Activated CD4-positive, alpha-beta memory T cell treated with anti-CD3 and anti-CD28 coated beads, Interleukin-2, amount 10 ng/mL, durations not matched to agents 7 days and 5 days (primary cell): ENCODE measurements at places on chromosomes 2 and 18.

DNA sequence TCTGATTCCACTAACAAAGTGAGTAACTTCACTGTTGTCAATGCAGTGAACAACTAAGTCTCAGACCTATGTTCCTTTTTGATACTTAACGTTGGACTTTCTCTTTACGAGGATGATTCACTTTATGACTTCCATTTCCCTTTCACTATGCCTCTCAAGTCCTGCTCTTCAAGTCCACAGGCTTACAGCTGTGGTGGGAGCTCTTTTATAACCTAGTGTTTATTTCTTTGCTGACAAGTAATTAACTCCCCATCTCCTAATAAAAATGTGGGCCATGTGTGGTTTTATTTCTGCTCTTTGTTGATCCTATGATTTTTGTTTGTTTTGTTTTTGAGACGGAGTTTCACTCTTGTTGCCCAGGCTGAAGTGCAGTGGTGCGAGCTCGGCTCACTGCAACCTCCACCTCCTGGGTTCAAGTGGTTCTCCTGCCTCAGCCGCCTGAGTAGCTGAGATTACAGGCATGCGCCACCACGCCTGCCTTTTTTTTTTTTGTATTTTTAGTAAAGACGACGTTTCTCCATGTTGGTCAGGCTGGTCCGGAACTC, 142.1 kb downstream of the USP34 start:
- no peak for DNase-seq

- DNase-seq = no peak
These were observed 376.4 kb upstream of the ZEB2 start for GRCh38 chr2:144896341-144896740.

DNA sequence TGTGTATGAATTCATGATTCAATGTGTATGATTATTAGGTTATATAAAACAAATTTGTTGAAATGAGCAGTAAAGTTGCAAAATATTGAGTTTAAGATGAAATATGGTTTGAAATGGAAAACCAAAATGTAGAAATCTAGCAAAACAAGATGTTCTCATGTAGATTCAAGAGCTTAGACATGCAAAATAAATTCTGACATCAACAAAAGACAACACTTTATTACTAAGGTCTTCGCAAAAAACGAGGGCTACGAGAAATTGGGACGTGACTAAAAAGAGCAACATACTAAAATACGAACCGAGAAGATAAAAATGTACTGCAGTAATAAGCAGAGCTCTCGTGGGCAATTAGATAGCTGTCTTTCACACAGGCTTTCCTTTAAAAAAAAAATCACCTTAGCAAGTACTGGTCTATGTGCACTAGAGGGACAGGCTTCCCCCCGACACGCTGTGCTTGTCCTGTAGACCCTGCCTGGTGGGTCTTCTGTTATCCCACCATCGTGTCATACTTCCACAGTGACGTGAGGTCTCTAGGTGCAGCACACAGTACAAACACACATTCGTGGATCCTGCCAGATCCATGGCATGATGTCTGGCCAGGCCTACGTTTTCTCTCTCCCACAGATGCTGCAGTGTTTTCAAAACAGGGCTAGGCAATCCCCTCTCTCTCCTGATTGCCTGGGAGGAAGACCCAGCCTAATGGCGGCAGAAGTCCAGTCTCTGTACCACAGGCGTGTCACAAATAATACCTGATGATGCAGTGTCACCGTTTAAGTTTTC, 240.8 kb downstream of the TCF4 start:
- no peak for DNase-seq

DNA sequence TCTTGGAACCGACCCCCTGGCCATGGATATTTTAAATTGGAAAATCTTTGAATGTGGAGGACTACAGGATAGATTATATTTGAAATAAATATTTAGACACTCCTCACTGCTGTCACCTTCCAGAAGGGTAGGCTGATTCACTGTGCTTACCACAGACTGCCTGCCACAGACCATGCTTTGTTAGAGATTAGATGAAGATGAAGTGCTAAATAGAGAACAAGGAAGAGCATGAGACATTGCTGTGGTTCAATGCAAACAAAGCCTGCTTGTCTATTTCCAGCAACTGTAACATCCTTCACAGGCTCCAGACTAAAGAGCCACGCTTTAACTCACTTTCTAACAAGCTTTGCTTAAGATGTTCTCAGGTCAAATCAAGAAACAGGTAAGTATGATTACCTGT, 81.0 kb upstream of the TMEM17 start:
- DNase-seq = no peak

DNA sequence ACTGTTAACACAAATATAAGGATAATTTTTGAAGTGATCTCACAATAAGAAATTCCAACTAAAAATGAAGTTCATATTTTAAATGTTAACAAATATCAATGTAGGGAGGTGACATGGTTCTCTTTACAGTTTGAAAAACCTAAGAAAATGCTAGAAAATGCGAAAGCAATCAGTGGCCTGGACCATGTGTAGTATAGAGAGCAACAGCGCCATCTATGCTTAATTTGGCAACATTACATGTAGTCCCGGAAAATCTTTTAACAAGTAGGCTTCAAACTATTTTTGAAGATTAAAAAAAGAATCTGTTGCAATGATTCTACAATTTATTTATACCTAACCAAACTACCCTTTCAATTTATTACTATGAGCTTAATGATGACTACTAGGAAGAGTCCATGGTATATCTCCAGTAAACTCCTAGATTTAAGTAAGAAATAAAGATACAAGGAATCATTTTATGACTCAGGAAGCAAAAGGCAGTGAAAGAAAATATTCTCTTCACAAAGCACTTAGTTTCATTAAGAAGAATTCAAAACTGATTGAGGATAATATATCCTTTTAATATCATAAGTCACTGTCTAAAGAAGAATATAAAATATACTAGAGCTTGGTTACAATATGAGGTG, 33.3 kb downstream of the NDUFA10 start:
- peak; percentile 25 for DNase-seq

GRCh38 chr2:55888936-55889335, 34.6 kb downstream of the EFEMP1 start:
- no peak for DNase-seq

DNA sequence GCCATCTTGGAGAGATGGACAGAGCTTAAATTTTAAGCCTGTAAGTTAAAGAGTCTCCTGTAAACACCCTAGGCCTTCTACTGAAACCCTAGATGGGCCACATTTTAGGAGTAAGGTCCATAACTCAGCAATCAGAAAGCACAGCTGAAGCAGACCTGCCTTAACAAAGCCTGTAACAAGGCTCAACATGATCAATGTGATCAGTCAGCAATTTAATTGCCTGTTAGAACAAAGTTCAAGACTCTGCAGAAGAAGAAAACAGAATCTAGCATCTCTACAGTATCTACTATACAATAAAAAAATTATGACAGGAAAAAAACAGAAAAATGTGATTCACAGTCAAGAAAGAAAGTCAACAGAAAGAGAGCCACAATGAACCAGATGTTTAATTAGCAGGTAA, 27.1 kb downstream of the SEPTIN10 start:
- DNase-seq = no peak

DNA sequence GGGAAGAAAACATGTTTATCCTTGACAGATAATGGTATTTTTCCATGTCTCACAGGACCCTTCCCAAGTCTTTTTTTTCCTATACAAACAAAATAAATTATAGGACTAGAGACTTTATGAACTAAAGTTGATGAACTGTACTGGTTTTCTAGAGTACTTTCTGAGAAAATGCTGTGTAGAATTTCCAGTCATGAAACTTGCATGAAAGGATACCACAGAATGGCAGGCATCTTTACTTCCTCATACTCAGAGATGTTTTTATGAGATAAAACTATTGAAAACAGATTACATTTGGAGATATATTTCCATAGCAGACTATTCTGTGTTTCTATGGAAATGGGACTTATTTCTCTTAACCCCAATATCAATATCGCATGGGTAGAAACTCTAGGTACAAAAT, 403.5 kb downstream of the PARD3B start:
- DNase-seq = no peak

DNA sequence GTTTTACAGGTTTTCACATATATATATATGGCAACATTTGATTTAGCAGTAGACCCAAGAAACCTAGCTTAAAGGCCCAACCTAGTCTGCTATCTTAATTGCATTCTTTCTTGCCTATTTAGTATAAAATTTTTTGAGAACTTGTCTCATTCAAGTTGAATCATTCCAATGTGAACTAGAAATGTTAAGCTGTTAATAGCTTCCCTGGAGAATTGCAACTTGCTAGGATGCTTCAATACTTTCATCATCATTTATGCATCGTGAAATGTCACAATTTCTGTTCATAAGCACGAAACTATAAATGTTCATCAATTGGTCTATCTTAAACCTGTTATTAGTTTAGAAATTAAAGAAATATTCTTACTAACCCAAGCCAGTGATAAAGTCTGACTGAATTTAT, 217.6 kb downstream of the BABAM2 start:
- DNase-seq = no peak

DNA sequence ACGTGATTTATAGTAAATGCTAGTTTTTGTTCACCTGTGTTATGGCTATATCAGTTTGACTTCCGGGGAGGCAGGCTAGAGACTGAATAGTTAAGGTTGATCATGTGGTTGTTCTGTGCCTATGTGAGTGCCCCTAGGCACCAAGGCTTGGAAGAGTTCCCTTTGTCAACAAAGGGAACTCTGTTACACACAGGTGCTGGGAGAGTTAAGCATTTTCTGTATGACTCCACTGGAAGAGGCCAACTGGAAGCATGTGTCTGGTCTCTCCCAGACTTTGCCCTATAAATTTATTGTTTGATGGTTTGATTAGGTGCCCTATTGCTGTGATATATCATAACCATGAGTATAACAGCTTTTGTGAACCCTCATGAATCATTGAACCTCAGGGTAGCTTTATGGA, 63.8 kb downstream of the ARL6IP6 start:
- no peak for DNase-seq

- DNase-seq = no peak
These were observed 202.1 kb upstream of the REV1 start for GRCh38 chr2:99691926-99692325.

DNA sequence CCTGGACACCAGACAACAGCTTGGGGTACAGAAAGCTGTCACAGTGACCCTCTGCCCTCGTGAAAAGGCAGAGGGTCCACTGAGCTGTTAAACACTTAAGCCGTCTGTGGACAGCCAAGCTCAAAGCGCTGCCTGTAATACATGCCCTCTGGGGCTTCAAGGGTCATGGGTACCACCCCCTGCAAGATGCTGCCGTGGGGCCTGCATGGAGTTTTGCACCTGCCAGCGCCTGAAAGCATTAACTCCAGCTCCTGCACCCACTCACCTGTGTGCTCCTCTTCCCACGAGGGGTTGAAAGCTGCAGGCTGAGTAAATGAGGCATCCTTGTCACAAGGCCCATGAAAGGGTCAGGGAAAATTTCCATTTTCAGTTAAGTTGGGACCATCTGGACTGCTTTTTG, 70.6 kb upstream of the PHLPP1 start:
- no peak for DNase-seq

DNA sequence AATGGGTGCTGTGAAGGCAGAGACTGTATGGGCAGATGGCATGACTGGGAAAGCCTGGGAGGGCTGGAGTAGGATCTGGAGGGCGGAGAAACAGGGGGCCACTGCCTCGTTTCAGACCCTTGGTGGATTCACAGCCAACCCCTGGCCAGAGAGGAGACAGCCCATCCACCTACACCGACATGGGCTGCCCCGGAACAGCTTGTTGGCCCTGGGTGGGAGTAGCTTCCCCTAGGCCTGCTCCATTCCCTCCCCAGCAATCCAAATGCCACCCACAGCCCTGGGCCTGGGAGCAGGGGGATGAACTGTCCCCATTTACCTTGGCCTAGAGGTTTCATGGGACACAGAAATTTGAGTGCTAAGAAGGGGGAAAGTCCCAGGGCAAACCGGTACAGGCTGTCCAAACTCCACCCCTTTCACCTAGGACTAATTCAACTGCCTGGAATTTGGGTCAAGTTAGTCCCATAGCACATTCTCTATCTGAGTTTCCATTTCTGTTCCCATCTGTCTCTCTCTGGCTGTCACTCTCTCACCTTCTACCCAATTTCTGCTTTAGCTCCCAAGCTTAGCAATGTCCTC, 37.0 kb downstream of the LBH start:
- no peak for DNase-seq

DNA sequence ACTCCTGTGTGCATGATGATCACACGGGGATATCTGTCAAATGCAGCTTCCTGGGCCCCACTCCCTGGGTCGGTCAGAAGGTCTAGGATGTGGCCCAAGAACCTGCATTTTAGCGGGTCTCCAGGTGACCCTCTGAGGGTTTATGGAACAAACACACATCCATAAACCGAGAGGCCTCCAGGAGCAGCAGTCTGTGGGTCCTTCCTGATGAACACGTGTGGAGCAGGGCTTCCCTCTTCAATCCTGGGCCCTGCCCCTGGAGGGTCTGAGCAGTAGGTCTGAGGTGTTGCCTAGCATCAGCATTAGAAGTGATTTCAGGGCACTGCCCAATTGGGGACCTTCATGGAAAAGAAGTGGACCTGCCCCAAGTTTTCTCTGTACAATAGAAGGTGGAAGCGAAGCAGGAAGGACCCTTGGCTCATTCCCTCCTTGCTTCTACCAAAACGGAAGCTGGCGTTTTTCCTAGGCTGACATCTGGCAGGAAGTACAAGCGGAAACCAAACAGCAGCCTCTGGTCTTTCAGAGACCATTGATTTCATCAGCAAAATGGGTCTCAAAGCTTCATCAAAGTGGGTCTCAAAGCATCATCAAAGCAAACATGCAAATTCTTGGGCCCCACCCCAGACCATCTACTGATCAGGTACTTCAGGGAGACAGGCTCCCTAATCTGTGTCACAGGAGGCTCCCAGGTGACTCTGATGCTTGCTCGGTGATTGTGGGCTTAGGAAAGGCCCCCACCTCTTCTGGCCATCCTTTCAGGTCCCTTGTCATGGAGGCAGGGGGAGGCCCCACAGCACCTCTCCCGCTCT, 30.7 kb downstream of the INO80C start:
- DNase-seq = no peak

DNA sequence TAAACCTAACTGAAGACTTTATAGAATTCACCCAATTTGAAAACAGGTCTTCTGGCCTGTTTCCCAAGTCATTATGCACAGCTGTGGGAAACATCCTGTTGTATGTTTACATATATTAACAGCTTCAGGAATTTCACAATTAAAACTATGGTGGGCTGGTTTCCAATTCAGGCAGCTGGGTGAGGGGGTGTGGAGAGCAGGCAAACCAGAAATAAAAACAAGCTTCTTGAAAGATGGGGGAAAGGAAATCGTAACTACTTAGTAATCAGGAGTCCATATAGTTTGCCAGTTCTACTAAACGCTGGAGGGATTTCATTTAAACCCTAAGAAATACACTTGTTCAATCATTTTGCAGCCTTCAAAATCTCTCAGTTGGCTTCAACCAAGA, 22.8 kb downstream of the ATP8B1 start:
- no peak for DNase-seq

DNA sequence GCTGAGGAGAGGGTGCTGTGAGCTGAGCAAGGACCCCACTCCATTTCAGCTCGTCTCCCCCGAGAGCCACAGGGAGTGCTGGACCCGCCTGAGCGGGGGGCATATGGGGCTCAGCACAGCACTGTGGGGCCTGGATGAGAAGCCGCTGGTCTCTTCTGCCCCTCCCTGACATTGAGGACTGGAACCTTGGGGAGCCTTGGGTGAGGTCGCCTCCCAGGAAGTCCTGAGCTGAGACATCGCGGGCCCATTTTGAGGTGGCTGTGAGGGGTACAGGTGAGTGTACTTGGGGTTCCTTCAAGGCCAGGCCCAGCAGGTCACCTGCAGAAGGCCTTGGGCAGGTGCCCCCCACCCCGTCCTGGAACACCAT, 3.1 kb upstream of the AQP12A start:
- no peak for DNase-seq

GRCh38 chr18:59627414-59627813, 69.8 kb downstream of the CCBE1 start:
- DNase-seq = no peak
